ENCODE measurements at places on chromosomes 1 and 21.

DNA sequence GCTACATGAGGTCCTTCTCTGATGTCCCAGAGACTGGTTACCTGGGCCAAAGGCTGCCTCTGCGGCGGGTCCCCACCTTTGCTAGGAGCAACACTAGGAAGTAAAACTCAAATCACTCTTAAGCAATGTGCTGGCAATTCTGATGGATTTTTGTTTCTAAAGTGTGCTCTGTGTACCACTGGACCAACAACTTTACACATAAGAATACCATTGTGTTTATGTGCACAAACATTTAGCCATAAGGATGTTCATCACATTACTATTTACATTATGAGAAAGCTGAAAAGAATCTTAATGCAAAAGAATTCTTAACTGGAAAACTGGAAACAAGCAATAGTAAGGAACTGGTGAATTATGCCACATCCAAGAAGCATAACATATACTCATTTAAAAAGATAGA is 38.6 kb downstream of the SSBP3 start:
- DNase-seq = no peak

- no peak for DNase-seq
Observed at GRCh38 chr21:24594082-24594481, 1013.2 kb downstream of the MRPL39 start.

DNA sequence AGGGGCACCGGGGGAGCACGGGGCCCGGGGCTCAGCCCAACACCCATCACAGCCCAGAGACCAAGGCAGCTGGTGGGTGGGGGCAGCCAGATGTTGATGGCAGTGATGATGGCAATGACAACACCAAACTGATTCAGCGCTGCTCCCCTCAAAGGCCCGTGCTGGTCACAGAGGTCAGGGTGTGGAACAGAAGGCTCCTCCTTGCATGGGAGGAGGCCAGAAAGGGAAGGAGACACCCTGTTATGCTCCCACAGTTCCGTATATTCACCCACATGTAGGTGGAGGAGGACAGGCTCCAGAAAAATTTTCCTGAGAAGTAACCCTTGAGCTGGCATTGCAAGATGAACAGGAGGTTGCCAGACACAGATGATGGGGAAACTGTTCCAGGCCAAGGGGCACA is 414 bp downstream of the GUCA2B start:
- no peak for DNase-seq

GRCh38 chr1:143720087-143721023 is 251.4 kb downstream of the FAM72C start:
- DNase-seq = no peak

DNA sequence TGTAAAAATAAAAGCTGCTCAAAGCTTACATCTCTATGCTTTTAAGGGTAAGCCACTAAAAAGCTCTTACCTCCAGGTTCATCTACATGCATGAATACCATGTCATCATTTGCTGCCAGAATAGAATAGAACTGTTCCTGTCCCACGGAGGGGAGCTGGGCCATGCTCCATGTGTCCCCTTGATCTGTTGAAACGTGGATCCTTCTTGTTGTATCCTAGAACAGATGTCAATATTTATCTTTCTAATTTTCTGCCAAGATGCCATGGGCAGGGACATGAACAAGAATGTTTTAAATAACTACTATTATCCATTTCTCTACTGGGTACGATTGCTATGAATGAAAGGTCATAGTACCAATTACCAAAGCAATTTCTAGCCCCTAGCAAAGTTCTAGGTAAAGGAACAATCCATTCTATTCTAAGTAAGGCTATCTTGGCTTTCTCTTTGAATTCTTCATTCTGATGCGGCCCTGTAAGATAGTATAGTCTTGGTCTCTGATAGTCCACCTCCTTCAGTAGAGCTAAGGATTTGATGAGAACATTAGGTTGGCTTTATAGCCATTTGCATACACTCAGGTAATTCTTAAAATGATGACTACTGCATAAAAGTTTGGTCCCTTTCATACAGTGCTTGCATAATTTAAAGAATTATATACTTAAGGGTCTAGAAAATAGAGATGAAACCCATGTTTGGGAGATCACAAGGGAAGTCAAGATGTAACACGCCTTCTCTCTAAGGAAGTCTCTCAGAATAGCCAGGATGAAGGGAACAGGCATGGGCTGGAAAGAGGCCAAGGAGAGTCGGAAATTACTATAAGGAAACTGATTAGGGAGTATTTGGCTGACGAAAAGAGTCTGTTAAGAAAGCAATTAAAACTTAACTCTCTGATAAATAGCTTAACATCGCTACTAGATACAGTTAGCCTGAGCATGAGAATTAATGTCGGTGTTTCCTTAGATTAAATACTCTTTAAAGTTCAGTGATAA is 35.4 kb upstream of the MYBPHL start:
- no peak for DNase-seq

- no peak for DNase-seq
Observed at GRCh38 chr1:3948344-3948743, 48.3 kb upstream of the C1orf174 start.

DNA sequence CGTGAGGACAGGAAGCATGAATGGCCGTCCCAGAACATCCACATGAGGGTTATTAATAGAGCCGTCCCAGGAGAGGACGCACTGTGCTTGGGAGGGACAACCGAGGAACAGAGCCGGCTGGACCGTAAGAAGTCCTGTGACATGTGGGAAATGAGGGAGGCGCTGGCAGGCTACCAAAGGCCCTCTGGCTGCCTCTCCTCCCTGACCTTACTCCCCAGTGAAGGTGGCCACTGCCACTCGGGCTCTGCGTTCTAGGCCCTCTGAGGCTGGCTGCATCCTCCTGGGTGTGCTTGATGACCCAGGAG is 15.5 kb upstream of the NPPB start:
- DNase-seq = no peak

GRCh38 chr1:31476891-31477846 is 64.2 kb downstream of the SERINC2 start:
- no peak for DNase-seq

DNA sequence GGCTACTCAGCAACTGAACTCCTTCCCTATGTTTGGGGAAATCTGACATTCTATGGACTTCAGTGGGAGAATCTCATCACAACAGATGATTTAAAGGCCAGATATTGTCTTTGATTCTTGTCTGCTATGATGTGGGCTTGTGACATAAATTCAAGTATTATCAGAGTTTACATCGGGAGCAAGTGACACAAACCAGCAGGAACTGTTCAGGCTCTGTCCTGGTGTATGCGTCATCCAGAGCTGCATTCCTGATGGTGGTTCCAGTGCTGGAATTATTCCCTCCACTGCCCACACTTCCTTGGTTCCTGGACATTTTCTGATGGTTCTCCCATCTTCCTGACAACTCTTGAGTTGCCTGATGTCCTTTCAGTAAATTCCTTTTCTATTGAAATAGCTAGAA is 10.8 kb upstream of the LSM10 start:
- DNase-seq = no peak

DNA sequence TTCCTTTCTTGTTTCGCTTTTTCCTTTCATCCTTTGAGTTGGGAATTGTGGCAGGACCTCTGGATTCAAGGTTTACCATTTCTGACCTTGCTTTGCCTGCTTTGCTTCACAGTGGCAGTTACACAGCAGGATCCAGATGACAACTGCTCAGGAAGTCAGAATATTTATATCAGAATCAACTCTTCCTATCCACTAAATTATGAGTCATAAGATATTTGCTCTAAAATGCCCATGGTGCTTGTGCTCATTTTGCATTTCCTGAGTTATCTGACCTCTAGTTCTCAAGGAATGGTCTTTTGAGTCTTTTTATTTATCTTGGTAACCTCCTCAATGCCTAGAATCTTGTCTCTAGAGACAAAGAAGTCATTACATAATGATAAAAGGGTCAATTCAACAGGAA is 290.8 kb downstream of the LRRC7 start:
- no peak for DNase-seq

GRCh38 chr1:39608921-39609320 is 30.5 kb downstream of the HEYL start:
- no peak for DNase-seq

DNA sequence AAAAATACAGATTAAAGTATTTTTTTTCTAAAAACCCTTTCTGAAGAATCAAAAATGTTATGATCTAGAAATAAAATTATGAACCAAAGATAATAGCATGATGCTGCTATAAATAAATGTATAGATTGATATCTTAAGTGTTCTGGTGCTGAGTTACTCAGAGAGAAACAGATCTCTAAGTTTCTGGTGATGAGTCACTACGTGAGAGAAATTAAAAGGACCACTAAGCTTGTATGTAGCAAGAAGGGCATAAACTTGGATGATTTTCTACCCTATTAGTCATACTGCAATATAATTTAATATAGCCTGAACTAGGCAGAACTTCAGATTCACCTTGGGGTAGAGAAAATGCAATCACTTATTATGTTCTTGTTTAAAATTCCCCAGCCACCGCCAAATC is 514.8 kb downstream of the AMY1C start:
- no peak for DNase-seq

GRCh38 chr1:64220241-64220640 is 16.8 kb downstream of the UBE2U start:
- no peak for DNase-seq

DNA sequence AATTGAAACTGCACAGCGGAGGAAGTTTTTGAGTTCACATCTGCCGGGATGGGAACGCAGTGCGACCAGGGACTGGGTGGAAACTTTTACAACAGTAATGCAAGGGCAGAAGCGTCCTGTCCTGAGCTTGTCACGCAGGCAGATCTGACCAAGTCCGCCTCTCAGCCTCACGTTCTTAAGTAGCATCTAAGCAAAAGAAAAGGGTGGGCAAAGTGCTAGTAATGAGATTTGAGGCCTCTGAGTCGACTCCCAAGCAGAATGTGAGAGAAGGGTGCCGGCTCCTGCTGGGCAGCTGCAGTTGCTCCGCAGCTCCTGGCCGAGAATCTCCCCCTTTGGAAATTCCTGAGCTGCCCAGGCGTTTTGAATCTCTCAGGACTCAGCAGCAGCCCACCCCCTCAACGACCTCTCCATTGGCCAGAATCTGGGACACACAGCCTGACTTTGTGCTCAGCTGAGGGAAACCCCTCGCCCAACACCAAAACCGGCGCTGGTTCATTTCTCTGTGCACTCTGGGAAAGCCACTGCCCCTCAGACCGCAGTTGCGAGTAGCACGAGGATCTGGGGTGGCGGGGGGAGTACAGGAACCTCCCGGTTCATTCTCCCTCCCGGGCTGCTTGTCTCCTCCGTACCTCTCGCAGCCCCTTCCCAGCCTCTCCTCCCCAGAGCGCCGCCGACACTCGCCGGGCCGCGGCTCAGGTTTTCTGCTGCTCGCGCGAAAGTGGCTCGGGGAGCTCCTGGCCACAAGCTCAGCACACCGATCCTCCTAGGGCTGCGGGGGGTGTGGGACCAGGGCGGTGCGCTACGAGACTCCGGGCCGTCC is 913 bp upstream of the S1PR1 start:
- peak; percentile 62 for DNase-seq

DNA sequence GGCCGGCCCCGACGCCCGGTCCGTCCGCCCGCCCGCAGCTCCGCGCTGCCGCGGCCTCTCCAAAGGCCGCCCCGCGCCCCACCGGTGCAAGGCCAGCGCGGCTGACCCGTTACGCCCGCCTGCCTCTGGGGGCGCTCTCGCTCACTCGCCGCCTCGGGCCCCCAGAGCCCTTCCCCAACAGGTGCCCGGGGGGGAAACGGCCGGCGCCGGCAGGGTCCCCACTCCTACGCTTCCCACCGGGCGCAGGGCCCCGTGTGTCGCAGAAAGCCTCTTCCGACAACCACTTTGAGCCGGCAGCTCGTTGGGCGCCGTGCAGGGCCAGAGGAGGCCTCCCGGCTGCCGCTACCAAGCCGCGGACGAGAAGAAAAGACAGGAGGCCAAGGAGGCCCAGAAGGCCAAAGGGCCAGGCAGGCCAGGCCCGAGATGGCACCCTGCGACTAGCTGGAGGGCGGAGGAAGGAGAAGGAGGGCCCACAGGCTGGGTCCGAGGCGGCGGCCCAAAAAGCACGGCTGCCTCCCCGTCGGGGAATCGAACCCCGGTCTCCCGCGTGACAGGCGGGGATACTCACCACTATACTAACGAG is 64.9 kb upstream of the FCGR2A start:
- DNase-seq = peak; percentile 54

- DNase-seq = no peak
Observed at GRCh38 chr1:236144446-236145150, 2.3 kb downstream of the GPR137B start.

DNA sequence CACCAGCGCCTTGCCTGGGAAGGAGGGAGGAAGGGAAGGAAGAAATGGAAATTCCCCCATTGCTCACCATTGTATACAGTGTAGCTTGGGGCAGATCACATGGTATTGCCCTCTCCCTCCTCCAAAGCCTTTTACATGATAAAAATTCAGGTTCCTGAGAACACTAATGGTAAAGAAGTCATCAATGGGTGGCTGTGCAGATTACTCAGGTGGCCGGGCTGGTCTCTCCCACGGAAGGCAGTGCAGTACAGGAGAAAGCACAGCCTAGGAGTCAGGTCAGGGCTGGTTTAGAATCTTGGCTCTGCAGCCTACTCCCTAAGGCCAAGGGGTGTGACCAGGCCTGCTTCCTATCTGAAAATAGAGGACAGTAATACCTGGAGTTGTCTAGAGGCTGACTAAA is 107.9 kb downstream of the SUSD4 start:
- no peak for DNase-seq

- no peak for DNase-seq
Observed at GRCh38 chr1:173934440-173934839, 17.3 kb upstream of the SERPINC1 start.

DNA sequence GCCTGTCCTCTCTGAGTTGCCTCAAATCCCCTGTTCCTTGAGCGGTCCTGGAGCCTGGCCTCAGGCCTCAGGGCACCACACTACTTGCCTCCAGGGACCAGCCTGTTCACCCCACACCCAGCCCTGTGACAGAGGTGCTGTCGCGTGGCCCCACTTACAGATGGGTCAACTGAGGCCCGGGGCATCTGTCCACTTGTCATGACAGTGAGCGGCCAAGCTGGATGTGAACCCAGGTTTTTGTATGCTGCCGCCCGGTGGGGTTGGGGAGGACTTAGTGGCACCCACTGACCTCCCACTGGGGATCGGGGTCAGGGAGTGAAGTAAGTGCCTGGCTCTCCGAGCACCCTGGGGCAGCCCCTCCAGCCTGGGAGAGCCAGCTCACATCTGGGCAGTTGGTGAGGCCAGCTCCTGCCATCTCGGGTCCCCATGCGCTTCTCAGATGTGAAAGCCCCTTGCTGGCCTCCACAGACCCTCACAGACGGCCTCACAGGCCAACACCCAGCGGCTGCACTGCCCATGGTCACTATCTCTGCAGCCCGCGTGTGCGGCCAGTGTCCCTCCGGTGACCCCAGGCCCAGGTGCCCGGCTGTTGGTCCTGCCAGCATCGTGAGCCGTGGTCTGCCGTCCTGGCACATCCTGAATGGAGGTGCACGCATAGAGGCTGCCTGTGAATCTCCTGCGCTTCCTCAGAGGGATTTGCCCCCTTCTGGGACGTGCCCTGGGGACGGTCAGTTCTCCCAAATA is 9.3 kb upstream of the FAAP20 start:
- no peak for DNase-seq

GRCh38 chr1:174448974-174449373 is 1.2 kb downstream of the GPR52 start:
- no peak for DNase-seq

All from CD4-positive, alpha-beta T cell treated with Interleukin-21 for 1 hour (primary cell).